Germinal center (tissue), 1 donor: ENCODE measurements at places on chromosomes 7 and 10.

DNA sequence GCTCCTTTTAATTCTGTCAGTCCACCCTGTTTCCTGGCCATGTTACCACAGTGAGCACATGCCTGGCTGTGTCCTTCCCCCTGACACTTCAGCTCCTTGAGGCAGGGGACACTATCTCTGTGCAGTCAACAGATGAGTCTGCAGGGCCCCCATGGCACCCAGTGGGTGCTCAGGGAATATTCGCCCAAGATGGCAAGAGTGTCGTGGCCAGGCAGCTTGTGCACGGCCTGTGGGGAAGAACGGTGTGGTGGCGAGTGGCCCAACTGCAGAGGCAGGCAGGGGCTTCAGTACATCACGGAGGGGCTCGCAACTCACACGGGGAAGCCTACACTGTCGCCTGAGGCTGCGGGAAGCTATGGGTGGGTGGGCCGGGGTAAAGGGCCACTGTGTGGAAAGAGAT lies 91.1 kb downstream of the TRRAP start:
- no peak for DNase-seq

DNA sequence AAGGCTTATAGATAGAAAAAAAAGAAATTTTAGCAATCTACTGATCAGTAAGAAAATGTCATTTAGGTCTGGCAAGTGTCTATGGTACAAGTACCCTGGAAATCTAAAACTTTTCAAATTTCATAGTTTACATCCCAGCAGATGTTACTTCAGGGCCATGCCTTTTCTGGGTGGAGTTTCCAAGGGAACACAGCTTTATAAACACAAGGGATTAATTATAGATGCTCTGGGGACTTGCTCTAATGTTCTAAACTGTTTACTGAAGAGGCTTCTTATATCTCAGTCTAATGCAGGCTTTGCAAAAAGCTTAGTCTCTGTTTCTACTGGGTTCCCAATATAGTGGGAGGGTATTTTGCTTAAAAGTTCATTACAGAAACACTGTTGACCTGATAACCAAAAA lies 3.1 kb downstream of the CD36 start:
- DNase-seq: no peak

DNA sequence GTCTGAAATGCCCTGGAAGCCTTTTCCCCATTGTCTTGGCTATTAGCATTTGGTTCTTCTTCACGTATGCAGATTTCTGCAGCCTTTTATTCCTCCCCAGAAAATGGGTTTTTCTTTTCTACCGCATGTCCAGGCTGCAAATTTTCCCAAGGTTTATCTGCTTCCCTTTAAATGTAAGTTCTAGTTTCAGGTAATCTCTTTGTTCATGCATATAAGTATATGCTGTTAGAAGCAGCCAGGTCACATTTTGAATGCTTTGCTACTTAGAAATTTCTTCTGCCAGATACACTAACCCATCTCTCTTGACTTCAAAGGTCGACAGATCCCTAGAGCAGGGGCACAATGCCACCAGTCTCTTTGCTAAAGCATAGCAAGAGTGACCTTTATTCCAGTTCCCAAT lies 12.3 kb downstream of the THAP5 start:
- DNase-seq: no peak

- DNase-seq: no peak
Measured at GRCh38 chr7:7165372-7165771, 17.0 kb upstream of the C1GALT1 start.
